ENCODE measurements at places on chromosomes 16 and 17.
A peak's percentile ranks its signal among the peaks of the same experiment; 100 is the strongest.

- DNase-seq, result no peak
These were observed 10.9 kb downstream of the ADGRG1 start for GRCh38 chr16:57639172-57639887.

GRCh38 chr16:5459863-5460262 is 362.3 kb upstream of the EEF2KMT start:
- no peak for DNase-seq

- DNase-seq, result no peak
These were observed 14.0 kb upstream of the RASL10B start for GRCh38 chr17:35717475-35717874.

- DNase-seq, result no peak
These were observed 59.7 kb upstream of the ZNF469 start for GRCh38 chr16:88323041-88323440.

DNA sequence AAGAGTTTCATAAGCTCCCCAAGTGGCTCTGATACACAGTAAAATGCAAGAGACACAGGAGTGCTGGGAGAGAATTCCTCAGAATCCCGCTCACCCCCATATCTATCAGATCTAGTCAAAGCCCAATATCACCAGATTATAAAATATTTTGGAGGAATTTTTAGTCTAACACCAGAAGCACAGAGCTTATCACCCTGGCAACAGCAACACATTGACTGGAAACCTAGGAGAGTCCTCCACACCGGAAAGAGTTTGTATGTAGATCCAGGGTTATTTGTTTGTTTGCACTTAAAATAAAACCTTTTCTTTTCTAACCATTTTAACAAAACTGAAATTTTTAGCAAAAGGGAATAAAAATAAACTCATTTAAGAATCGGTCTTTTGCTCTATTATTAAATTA is 7.2 kb downstream of the SOX9 start:
- DNase-seq, result no peak

DNA sequence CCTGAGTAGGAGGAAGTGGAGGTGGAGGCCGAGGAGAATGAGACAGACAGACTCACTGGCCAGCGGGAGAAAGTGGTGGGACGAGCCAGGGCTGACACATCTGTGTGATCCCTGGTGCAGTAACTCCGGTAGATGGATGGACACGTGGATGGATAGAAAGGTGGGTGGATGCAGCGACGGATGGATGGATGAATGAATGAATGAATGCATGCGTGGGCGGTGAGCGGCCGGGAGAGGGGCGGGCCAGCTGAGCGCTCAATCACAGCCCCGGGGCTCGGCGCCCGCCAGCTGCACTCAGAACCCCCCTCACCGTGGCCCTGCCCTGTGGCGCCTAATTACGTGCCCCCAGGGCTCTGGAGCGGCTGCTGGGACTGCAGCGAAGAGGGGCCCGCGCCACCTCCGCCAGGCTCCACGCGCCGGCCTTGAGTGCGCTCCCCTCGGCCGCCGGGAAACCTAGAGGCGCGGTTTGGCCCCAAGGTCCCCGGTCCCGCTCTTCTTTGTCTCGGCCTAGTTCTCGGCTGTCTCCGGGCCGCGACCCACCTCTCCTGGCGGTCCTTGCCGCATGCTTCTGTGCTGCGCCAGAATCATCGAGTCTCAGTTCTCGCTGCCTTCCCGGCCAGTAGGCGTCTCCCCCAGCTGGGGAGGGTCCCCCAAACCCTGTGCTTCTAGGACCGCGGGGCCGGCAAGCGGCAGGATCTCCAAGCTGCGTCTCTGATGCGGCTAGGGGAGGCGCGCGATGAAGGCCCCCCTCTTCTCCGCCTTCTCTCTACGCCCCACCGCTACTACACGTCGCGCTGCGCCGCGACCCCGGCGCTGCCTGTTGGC is 41.0 kb downstream of the RAI1 start:
- no peak for DNase-seq

DNA sequence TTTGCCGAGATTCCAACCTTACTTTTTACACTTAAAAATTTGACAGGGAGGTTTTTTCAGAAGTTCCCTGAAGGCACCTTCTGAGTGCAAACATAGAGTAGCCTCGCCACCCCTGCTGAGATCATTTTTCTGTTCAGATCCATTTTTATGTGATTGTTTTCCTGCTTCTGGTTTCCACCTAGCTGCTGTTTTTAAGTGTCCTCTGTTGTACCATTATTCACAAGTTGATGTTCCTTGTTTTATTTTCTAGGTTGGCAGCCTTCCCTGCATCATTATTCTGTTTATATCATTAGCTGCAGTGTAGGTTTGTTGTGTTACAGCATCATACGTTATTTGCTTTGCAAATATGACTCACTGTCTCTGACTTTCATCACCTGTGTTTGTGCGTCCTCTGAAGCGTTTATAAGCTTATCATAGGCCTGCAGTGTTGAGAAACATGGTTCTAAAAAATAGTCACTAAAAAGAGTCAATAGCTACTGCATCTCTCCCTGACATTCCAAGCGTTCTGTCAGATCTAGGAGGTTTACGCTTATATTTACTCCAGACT is 116.9 kb upstream of the CLEC3A start:
- DNase-seq, result peak; percentile 8

DNA sequence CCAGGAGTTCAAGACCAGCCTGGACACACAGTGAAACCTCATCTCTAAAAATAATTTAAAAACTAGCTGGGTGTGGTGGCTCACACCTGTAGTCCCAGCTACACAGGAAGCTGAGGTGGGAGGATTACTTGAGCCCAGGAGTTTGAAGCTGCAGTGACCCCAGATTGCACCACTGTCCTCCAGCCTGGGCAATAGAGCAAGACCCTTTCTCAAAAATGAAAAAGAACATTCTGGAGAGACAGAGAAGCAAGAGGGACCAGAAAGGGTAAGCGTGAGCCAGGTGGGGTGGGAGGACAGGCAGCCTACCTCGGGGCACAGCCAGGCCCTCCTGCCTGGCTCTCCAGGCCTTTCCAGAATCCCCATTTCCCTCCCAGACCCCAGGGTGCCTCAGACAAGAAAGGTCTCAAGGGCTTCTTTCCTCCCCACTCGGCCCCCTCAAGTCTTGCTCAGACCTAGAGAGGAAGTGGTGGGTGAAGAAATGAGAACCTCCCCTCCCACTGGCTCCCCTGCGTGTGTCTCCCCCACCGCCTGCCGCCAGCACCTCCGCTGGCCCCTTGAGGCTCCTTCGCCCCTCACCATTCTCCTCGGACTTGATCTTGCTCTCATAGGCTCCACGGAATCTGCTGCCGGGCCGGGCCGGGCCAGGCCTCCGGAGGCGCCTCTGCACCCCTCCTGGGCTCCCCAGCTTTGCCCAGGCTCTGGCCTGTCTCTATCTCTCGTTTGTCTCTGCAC is 503 bp downstream of the C16orf54 start:
- no peak for DNase-seq

- no peak for DNase-seq
These were observed 32.2 kb downstream of the KIAA0753 start for GRCh38 chr17:6608321-6608720.

GRCh38 chr16:89633064-89633631 is 19.7 kb downstream of the DPEP1 start:
- DNase-seq, result no peak

GRCh38 chr17:62648956-62649294 is 21.5 kb downstream of the MRC2 start:
- DNase-seq, result no peak

DNA sequence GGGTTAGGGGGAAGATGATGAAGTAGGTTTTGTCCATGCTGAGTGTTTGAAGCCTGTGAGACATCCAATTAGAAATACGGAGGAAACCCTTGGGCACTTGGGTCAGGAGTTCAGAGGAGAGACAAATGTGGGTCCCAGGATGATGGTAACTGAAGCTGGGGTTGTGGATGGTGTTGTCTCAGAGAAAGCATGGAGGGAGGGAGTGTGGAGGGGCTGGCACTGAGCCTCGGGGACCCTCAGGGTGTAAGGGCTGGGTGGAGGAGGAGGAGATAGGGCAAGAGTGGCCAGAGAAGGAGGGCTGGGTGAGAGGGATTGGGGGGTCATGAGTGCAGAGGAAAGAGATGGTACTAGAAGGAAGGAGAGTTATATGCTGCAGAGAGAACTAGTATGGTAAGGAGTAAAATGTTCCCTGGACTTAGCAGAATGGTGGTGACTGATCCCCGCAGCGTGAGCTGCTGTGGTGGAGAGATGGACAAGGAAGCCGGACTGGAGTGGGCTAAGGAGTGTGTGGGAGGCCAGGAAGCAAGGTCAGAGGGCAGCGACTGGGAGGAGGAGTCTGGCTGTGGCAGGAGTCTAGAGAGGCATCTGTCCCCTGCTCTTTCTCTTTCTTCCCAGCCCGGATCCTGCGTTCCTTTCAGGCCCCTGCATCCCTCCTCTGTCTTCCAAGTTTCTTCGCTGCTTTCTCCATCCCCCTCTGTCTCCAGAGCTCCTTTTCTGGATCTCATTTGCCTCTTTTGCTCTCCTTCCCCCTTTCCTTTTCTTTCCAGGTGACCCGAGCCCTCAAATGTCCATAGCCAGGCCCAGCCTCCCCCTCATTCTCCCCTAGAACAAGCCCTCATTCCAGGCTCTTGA is 3.9 kb upstream of the COL1A1 start:
- DNase-seq, result no peak

DNA sequence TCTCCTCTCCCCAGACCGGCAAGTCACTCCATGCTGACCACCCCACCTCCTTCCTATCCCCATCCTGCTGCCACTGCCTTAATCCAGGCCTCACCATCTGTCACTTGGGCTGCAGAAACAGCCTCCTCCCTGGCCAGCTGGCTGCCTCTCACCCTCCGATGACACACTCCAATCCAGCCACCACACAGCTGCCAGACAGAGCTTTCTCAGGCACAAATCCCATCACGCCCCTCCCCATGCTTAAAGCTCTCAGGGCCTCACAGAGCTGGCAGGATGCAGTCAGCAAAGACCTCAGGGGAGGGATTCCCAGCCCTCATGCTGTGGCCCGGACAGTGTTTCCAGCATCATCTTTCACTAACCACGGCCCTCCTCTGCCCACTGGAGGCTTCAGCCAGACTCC is 13.7 kb downstream of the CAMKK1 start:
- no peak for DNase-seq

DNA sequence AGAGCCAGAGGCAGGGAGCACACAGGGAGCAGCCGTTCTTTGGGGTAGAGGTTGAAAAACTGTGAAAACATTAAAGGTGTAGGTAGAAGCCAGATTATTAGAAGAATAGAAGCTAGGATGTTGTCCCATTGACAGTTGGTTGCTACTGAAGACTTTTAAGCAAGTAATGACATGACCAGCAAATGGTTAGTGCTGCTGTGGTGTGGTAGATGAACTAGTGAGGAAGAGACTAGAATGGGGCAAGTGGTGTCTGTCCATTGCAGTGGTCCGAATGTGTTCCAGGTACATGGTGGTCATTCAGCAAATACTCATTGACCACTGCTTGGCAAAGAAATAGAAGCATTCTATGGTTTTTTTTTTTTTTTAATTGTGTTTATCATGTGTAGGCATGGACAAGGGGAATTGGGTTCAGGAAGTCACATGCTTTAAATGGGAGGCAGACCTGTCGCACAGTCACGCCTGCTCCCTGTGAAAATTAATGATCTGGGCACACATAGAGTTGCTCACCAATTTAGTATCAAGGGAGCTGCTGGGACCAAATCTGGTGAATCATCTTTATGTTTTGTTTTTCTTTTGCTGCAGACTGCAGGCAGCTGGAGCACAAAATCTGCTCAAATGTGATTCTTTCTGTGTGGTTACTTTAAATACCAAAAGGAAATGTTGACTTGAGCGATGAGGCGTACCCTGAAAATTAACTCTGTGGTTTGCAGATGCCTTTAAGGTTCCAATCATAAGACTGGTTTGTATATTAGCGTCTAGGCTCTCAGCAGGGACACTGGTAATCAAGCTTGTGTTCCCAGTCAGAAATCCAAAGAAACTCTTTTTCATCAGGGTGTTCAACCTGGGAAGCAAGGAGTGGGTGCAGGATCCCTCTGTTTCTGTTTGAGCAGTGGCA is 30.7 kb downstream of the YPEL2 start:
- peak; percentile 64 for DNase-seq

- DNase-seq, result no peak
These were observed 713 bp downstream of the RHOT2 start for GRCh38 chr16:668519-669171.

DNA sequence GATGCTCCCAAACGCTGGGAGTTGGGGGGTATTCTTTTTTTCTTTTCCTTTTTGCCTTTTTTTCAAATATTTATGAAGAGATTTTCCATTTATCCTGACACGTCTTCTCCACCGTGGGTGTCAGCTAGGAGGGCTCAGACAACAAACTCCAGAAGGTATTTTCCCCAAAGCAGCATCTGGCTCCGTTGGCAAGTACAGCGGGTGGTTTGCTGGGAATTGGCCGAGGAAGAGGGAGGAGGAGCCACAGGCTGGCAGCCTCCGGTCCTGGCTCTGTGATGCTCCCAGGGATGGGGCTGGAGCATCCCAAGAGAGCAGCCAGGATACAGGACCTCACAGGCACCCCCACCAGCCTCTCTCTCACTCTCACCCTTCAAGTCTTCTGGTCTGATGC is 10.9 kb upstream of the CACNG4 start:
- no peak for DNase-seq

- no peak for DNase-seq
These were observed 100.6 kb downstream of the ENGASE start for GRCh38 chr17:79174905-79175856.

DNA sequence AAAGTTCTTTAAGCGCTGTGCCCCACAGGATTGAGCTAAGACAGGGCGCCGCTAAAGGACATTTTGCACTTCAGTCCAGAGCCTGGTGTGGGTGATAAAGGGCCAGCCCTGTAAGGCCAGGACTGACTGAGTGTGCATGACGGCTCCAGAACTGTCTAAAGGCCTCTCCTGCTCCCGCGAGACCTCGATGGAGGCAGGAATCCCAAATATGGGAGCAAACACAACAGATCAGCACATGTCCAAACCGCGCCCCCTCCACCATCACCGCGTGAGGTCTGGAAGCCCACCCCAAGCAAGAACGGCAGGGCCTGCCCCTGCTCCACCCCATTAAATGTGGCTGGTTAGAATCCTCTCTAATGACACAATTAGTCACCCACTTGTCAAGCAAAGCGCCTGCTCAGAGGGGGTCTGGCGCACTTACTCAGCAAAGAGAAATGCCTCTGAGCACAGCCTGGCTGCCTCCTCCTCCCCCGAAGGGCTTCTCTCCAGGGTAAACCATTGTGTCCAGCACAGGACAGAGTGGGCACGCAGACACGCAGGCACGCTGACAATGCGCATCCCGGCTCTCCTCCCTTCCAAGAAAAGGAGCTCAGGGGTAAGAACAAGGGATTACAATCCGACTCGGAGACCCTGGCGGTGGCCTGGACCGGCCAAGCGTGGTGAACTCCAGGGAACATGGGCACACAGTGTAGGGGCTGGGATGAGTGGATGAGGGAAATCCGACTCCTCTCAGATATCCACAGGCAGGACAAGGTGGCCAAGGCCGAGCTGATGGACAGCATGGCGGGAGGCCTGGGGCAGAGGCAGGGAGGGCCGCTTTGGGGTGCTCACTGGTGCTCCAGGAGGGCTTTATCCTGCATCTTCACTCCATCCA is 1.5 kb downstream of the MXRA7 start:
- no peak for DNase-seq

- DNase-seq, result no peak
These were observed 1.6 kb downstream of the TRADD start for GRCh38 chr16:67157892-67158635.

- DNase-seq, result no peak
These were observed 20.7 kb downstream of the MMP15 start for GRCh38 chr16:58046054-58046881.

Data from epithelial cell of prostate (primary cell).